H1 (cell line): ENCODE measurements at places on chromosomes 1 and 21.

GRCh38 chr1:56417646-56418045 is 161.7 kb downstream of the PLPP3 start:
- no peak for DNase-seq

GRCh38 chr1:109821831-109822745 is 58.4 kb upstream of the EPS8L3 start:
- peak; percentile 36 for DNase-seq

DNA sequence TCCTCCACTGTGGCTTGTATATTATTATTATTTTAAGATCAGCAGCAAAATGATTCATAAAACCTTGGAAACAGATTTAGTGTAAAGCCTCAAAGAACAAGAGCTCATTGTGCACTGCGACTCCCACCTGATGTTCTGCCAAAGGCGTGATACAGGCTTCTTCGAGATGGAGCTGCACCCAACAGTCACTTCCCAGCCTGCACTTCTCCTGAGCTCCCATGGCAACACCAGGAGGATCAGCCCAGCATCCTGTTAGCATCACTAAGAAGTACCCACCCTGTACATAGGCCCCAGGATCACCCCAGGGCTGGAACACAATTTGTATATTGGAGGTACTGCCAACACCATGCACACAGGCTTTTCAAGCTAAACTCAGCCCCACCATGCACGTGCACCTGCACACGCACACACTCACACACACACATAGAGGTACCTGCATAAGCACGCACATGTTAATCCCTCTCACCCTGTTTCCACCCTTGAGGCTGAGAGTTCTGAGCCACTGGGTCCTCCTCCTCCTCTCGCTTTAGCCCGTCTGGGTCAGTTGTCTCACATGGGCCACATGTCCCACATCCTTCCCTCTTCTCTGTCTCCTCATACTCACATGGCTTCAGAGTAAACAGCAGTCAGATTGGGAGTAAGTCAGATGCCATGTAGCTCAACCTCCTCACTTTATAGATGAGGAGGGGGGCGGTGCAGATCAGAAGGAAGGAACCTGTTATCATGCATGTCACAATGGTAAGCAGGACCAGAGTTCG is 281.9 kb upstream of the POU3F1 start:
- no peak for DNase-seq

DNA sequence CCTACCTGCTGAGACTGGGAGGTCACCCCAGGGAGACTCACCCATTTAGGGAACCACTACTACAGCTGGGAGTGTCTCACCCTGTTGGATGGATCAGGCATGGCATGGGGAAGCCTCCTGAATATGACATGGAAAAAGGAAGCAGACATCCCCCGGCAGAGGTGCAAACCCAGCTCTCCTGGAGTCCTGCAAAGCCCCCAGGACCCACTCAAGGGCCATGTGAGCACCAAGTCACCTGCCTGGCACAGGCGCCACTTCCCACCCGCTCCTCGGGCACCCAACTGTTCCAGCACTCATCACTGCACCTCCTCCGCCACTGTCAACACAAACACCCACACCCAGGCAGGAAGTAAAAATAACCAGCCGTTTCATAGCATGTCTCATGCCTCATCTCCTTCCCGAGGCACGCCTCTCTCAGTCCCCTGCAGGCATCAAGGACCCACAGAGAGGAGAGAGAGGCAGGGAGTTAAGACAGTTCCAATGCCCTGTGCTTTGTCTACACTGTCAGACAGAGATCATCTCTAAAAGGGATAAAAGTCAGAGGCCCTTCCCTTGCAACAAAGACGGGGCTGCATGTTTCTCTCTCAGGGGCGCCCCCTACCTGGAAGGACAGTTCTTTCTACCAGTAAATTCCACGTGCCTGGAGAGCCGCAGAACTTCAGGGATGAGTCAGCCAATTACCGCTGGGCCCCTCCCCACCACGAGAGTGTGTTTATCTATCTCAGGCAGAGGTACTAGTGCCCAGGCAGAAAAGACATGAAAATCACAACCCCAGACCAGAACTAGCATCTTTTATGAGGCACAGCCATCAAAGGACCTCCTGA is 150.1 kb upstream of the SOD1 start:
- peak; percentile 85 for DNase-seq

- DNase-seq = no peak
These were observed 59.8 kb downstream of the MPZL1 start for GRCh38 chr1:167781558-167781957.

GRCh38 chr1:156726549-156727226 is 1.6 kb upstream of the METTL25B start:
- DNase-seq = no peak

DNA sequence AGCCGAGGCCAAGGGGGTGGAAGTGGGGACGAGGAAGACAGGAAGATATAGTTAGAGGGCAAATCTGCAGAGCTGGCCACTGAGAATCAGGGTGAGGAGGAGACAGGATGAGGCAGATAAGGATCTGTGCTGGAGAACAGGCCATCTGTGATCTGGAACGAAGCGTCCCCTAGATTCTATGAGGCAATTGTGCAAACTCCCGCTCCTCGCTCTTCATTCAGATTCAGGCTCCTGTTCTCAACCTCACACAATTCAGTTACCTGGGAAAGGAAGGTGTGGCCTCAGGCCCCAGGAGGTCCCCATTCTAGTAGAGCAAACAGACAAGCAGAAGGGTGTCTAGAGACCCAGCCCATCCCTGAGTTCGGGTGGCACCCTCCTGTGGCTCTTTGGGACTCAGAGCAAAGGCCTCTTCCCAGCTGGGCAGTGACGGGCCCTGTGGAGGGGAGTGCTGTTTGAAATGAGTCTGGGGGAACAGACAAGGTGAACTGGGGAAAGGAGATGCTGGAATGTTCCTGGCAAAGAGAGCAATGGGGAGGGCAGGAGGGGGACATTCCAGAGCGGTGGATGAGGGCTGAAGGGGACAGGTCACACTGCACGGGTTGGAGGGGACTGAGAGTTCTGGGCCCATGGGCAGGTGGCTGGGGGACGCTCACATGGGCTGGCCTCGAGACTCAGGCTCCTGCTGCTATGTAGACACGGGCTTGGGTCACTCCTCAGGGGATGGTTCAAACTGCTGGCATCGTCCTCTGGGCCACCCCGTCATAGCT is 39.9 kb upstream of the AJAP1 start:
- DNase-seq = no peak

GRCh38 chr1:228006034-228006785 is 588 bp upstream of the WNT3A start:
- DNase-seq = no peak

DNA sequence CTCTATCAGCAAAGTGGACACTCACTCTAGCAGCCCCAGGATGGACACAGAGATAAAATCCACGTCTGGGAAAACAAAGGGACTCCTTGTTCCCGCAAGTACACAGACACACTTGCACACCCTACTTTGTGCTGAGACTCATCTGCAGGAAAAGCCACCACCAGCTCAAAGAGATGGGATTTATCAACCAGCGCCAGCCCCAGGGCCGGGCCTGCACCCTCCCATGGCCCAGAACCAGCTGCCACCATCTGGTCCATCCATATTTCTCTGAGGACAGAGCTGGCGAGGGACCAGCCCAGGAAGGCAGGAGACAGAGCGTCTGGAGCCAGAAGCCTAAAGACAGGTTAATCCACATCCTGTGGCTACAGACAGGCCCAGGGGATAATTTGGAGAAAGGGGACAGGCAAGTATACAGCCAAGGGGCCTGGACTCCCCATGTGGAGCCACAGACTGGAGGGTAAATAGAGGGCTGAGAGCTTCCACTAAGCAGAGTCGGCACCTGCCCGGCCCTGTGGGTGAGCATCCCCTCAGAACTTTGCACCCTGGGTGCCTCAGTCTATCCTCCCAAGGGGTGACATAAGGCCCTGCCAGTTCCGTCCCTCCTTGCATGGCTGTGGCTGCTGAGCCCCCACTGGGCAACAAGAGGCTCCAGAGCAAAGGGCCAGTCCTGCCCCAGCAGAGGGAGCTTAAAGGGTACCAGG is 233.9 kb downstream of the PTPRU start:
- DNase-seq = no peak

DNA sequence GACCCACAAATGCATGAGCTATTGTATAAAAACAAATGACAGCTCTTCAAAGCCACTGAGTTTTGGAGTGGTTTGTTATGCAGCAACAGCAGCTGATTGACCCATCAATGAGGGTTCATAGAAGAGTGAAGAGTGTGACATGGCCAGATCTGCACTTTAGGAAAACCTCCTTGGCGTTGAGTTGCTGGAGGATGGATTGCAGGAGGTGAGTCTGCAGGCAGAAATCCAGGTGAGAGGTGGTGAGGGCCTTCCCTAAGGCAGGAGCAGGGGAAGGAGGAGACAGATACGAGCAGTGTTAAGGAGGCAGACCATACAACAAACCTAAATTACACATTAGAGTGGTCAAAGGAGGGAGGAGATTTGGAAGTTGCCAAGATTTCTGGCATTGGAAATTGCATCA is 169.3 kb upstream of the CSF3R start:
- no peak for DNase-seq
